ENCODE measurements at places on chromosomes 6 and 20. TPM values are rescaled to one million over a fixed set of nuclear protein-coding genes. Genes with fewer than 3 reads are reported as not detected.

The CCDC167 gene
- 4.2 TPM for total RNA-seq

The DYNLT1 gene
- total RNA-seq = 96.8 TPM

The GRIK2 gene
- not detected for total RNA-seq

The GFRAL gene
- not detected for total RNA-seq

The KHDC1 gene
- 0.21 TPM for total RNA-seq

The CALHM4 gene
- total RNA-seq = 0.21 TPM

The SLC13A3 gene
- 0.10 TPM for total RNA-seq

The HLA-B gene
- 3,997 TPM for total RNA-seq

The EBF4 gene
- 0.63 TPM for total RNA-seq

The C20orf202 gene
- not detected for total RNA-seq

The ITPR3 gene
- total RNA-seq = 13.6 TPM

The LST1 gene
- total RNA-seq = 200 TPM
